ENCODE measurements at places on chromosomes 6 and 20.
A peak's percentile ranks its signal among the peaks of the same experiment; 100 is the strongest.

GRCh38 chr20:38805958-38806854 lies 709 bp downstream of the PPP1R16B start:
- no peak for DNase-seq

GRCh38 chr20:45087097-45087790 lies 13.7 kb downstream of the KCNS1 start:
- no peak for DNase-seq

- DNase-seq, result peak; percentile 59
These were observed 8.7 kb downstream of the RNF24 start for GRCh38 chr20:4006640-4007039.

- DNase-seq, result no peak
These were observed 40.6 kb upstream of the SUMO4 start for GRCh38 chr6:149359440-149359839.

GRCh38 chr6:118894425-118895260 lies 691 bp downstream of the ASF1A start:
- peak; percentile 36 for DNase-seq

DNA sequence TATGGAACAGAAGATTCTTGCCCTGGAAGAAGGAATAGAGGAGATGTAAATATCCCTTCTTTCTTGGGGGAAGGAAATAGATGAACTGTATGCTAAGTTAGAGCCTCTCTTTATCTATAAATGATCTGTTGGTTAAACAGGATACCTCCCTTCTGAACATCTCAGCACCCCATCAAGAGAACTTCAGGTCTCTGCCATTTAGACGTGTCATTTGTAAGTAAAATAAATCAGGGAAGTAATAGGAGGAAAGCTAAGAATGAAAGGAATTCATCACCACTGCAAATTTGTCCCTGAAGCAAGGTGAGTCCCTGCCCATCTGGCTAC lies 42.5 kb upstream of the TNFAIP3 start:
- DNase-seq, result no peak
